Caco-2 (cell line): ENCODE measurements at places on chromosomes 16 and 17. TPM values are rescaled to one million over a fixed set of nuclear protein-coding genes. Genes with fewer than 3 reads are reported as not detected.
A peak's percentile ranks its signal among the peaks of the same experiment; 100 is the strongest.

- no peak for DNase-seq
Measured at GRCh38 chr16:65355706-65356105, 233.8 kb upstream of the CDH11 start.

The MYL4 gene
- 0.39 TPM in 1 of 2 replicates, not detected in the other for total RNA-seq

DNA sequence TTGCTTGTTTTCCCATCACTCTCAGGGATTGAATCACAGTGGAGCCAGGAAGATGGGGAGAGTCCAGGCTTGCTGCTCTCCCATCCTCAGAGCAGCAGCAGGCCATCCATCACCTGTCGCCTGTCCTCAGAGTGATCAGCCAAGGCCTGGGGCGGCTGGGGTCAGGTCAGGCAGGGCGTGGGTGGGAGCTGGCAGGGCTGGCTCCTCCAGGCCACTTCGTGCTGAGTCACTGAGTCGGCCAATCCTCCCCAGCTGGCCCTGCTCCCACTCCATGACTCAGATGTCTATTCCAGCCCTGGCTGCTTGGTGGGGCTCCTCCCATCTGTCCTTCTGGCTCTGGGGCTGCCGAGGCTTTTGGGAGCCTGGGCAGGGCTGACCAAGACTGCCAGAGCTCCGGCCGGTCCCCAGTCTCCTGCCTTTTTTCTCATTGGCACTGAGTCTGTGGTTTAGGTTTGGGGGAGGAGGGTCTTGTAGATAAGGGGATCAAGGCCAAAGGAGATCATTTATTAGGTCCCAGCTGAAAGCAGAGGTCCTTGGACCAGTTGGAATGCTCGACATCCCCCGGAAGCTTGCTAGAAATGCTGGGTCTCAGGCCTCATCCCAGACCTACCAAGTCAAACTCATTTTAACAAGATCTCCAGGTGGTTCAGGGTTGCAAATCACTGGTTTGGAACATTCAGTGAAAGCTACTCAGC is 72.7 kb downstream of the ABCC1 start:
- DNase-seq, result peak; percentile 76

DNA sequence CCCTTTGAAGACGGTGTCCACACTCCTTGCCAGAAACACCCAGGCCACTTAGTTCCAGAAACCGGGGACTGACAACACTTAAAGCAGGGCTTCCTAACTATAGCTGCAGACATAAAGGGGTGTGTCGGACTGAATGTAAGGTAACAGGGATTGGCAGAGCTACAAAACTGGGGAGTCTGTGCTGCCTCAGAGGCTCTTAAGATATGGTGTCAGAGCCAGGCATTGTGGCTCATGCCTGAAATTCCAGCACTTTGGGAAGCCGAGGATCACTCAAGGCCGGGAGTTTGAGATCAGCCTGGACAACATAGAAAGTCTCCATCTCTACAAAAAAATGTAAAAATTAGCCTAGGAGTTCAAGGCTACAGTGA is 14.2 kb upstream of the NLRC3 start:
- DNase-seq, result no peak

DNA sequence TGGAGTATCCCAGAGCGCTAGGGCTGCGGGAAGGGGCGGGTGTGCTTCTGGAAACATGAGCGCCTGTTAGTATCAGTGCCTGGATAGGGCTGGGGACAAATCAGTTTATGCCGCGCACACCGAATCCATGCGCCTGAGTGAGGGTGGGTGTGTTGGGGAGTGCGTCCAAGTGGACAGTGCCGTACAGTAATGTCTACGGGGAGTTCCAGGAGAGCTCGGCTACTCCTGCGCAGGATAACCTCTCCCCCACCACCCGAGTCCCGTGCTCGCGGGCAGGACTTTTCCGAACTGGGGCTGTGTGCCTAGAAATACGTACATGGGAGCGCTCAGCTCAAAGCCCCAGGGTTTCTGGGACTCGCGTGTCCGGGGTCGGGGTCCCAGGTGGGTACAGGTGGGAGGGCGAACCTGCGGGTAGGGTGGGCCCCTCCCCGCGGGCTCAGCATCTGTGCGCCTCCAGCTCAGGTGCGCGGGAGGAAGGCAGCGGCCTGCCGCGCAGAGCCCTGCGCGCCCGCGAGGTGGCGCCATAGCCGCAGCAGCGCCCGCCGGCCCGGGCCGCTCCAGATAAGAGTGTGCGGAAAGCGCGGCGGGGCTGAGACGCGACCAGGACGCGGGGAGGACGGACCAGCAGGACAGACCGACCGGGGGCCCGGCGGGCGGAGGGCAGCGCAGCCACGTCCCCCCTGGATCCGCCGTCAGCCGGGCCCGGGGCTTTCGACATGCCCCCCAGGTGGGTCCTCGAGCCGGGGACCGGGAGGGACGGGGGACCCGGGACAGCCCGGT is at the start of gene HIC1:
TSS of gene HIC1 (plus strand) at position 592 of the 780 bp plus-strand sequence. CDS start 1,588 bp downstream, outside the sequence.
- peak; percentile 73 for DNase-seq

DNA sequence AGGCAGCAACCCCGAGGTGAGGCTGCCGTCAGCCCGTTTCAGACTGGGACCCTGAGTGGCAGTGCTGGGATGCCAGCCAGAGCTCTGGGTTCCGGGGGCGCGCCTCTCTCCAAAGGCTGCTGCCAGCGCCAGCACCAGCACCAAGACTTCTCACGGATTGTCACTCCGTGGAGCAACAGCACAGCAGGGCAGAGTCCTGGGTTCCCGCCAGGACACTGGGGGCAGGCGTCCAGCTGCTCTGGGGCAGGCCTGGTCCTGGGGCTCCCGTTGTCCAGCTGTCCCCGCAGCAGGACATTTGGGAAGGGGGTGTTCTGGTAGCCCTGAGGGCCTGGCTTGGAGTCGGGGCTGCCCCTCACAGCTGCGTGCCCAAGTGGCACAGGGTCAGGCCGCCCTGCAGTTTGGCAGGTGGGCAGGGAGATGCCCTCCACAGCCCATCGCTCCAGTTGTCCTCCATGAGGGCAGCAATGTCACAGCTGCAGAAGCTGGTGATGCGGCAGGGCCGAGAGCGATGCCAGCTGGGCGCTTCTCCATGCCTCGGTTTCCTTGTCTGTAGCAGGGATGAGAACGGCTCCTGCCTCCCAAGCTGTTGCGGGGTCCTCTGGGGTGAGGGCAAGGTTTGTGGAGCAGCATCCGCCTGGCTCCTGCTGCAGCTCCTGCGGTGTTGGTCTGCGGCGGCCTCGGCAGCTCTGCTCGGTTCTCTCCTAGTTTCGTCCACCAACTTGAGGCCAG is 137.3 kb upstream of the CIBAR2 start:
- no peak for DNase-seq

DNA sequence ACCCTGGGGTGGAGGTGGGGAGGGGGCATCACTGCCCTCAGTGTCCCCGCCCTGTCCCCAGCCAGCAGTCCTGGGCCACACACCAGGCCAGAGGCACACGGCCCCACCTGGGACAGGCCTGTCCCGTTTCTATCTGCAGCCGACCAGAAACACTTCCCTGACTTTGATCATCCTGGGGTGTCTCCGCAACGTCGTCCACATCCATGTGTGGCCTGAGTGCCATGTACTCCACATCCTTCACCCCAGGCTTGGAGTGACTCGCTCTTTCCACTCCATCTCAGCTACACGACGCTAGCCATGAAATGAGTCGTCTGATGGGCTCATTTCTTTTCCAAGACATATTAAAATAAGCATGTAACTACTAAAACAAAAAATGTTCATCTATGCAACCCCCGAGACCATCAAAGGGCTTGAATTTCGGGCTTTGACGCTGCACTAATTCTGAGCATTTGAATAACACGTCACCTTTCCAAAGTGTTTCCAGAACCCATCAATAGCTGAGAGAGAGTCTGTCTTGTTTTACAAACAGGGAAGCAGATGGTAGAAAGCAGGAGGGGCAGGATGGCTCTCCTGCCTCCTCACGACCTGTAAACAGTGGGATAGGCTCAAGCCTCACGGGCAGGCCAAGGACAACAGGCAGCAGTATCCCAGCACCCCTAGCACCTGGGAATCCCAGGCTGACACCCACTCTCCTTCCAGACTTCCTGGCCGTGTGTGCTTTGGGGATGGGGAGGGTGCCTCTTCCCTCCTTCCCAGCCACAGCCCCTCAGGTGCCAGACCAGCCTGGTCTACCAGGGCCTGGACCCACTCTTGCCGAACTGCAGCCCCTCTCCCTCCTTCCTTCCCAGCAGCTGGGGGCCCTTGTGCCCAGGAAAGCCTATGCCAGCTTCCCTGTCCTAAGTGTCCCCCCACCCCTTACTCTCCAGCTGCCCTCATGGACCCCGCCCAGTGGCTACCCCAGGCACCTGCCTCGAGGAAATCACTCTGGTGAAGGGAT is 20.0 kb upstream of the RASD1 start:
- DNase-seq, result no peak

DNA sequence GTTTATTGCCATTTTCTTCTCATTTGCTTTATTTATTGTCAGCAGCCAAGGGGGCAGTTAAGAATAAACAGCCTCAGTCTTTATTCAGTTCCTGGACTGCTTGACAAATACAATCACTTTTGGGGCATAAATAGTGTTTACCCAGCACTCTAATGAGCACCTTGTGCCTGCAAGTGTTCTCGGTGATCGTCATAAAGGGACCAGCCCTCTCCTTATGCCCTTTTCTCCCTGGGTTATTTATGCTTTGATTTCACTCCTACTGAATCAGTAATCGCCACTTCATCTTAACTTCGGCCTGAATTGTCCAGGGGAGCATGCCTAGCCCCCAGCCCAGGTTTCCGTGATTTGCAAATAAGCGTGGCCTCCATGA is 55.7 kb upstream of the CACNG5 start:
- DNase-seq, result no peak

The TNFRSF13B gene
- not detected in 2 replicates for total RNA-seq

The HOXB4 gene
- 3.4 and 3.9 TPM in 2 replicates for total RNA-seq

DNA sequence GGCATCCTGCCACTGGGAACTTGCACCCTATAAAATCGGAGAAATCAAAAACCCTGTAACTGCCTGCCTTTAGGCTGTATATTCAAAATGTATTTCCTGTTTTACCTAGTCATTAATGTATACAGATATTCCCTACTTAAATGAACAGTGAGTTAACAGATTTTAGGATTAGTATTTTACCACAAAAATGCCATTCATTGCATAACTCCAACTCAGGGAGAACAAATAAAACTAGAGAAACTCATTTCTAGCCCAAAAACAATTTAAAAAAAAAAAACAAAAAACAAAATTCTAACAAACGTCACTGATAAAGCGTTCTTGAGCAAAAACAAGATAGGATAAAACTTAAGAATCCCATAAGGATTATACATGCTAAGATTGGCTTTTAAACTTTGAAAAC is 3.7 kb upstream of the DHX33 start:
- no peak for DNase-seq

GRCh38 chr16:1445518-1446203 is 1.3 kb upstream of the CCDC154 start:
- no peak for DNase-seq

The HOXB3 gene
- 7.2 and 10.1 TPM in 2 replicates for total RNA-seq

- no peak for DNase-seq
Measured at GRCh38 chr17:58097384-58098088, 14.3 kb downstream of the DYNLL2 start.

- DNase-seq, result peak; percentile 22
Measured at GRCh38 chr17:29760279-29761039, 137.7 kb upstream of the CORO6 start.

The ARHGDIG gene
- total RNA-seq, result 1.9 and 2.1 TPM in 2 replicates

DNA sequence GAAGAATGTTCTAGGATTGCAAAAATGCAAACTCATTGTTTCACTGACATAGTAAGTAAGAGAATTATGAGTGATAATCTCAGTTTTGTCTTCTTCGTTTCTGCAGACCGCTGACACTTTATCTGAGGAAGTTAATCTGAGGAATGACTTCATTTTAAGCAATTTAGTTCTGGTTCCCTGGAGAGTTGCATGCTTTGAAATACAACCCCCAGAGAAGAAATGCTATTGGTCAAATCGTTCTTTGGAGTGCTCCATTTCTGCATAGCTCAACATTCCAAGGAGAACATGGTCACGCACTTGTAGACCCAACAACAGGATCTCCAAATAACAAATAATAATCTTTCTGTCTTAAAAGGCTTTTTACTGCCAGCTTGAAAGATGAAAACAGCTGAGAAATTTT is 427.1 kb downstream of the GRIN2A start:
- no peak for DNase-seq

The ST6GALNAC2 gene
- 0.77 and 2.5 TPM in 2 replicates for total RNA-seq

The BCL7C gene
- 15.1 and 17.7 TPM in 2 replicates for total RNA-seq

GRCh38 chr17:65688307-65688706 is 126.9 kb upstream of the AXIN2 start:
- no peak for DNase-seq

- no peak for DNase-seq
Measured at GRCh38 chr17:47669081-47669480, 19.4 kb downstream of the KPNB1 start.

The P2RX1 gene
- total RNA-seq, result 0.23 TPM in 1 of 2 replicates, not detected in the other

DNA sequence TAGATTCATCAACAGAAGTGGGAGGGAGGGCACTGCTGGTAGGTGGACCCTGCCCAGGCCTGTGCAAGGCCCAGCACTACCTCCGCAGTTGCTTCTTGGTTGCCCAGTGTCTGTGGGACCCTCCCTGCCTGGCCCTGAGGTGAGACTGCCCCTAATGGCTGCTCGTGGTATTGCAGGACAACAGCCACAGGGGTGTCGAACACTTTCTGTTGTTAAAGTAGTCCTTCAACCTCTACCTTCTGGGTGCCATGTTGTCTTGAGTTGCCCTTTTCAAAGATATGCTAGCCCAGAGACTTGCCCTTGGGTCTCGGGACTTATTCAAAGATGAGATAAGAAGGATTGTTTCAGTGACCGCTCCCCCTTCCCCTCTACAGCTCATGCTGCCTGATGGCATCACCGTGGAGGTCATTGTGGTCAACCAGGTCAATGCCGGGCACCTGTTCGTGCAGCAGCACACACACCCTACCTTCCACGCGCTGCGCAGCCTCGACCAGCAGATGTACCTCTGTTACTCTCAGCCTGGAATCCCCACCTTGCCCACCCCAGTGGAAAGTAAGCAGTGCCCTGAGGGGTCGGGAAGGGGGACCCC is 29.1 kb downstream of the AKAP1 start:
- DNase-seq, result peak; percentile 69

DNA sequence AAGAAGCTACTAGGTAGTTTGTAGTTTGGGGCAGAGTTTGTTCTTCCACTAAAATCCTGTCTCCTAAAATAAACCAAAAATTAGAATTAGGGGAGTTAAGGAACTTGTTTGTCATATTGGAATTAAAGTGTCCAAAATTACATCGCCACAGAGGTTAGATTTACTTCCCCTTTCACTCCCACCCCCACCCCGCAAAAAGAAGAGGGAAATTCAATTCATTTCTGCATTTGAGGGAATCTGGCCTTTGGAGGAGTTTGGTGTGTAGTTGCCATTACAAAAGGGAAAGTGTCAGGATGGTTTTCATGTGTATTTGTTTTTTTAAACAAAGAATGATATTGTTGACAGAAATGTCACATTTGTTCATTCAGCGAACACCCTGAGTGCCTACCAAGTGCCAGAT is 5.8 kb downstream of the TMEM97 start:
- no peak for DNase-seq

DNA sequence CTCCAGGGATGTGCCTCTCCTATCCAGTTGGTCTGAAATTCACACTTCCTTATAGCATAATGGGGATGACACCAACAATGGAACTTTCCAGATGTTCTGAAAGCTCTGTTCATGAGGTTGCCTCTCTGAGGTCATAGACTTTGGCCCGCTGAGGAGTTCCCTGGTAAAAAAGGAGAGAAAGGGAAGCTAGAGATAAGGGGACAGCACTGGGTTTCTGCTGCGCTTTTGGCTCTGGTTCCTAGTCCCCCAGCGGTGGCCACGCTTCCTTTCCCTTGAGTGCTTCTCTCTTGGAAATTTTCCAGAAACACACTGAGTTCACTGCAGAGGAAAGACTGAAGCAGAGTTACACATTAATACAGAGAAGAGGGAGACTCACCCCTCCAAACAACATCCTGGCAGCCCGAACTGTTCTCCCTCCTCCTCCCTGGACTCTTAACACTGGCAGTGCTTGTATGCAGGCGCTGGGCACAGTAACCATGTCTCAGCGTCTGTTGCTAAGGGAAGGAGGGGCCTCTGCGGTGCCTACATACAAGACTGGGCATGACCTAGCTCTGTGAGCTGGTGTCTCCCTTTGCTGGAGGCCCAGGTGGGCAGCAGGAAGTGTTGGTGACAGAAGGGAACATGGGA is at the start of gene DNAH3:
TSS of gene DNAH3 (minus strand) at position 472 of the 627 bp plus-strand sequence. CDS start 527 bp downstream, outside the sequence.
- no peak for DNase-seq

The ZFHX3 gene
- 39.9 TPM in 2 replicates for total RNA-seq
